ENCODE measurements at places on chromosomes 5 and 9.
A peak's percentile ranks its signal among the peaks of the same experiment; 100 is the strongest.

GRCh38 chr5:89036166-89036565 lies 153.2 kb upstream of the MEF2C start:
- DNase-seq: no peak

DNA sequence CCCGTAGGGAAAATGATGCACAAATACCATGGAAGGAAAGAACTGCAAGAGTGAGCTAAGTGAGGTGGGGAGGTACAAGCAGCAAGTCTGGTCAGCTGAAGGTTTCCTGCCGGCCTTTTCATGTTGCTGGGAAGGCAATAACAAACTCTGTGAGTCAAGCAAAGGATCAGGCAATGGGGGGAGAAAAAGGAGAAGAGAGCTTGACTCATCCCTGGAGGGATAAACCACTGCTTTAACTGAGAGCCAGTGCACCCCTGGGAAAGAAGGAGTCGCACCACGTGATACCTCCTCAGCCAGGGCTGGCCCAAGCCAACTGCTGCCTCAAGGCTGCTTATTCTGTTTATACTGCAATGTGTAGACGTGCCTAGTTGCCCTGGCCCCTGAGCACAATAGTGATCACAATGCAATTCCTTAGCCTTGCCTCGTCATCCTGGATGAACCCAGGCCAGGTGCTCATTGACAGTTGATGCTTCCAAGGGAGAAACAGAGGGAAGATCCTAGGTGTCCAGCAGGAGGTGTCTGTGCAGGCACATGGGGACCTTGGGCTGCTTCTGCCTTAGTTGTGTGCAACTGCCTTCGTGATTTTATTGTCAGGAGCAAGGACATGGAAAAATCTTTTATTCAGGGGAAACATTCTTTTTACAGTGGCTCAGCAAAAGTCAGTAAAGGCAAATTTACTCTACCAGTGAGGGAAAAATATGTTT lies 203.0 kb upstream of the TUT7 start:
- no peak for DNase-seq

DNA sequence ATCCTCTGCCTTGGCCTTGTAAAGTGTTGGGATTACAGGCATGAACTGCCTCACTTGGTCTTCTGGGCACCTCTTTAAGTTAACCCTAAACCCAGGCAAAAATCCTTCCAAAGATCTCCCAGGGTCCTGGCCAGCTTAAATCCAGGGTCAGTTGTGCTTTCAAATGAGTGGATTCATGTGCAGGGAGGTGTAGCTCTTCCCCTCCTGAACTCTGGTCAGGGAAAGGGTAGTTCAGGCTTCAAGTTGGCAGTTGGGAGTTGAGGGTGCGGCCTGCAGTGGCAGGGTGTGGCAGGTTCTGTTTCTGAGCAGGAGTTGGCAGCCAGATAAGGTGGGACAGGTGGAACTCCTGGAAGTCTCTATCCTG lies 3.6 kb downstream of the HNRNPAB start:
- DNase-seq: peak; percentile 28

DNA sequence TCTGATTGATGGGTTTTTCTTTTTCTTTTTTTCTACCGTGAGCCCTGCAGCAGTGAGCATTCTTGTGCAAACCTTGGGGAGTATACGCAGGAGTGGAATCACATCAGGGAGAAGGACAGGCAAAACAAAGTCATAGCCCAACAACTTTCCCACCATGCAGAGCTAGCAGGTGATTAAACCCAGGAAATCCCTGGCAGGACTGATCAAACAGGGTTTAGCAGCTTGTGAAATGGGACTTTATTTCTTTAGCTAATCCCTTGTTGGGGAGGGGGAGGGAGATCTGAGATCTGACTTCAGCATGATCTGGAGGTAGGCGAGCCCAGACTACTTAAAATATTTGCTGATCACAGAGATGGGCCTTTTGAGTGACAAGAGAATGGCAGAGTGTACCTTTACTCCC lies 162.0 kb upstream of the GLRA1 start:
- DNase-seq: peak; percentile 68

- peak; percentile 50 for DNase-seq
These were observed 391.3 kb downstream of the GADD45G start for GRCh38 chr9:89996116-89996515.

- no peak for DNase-seq
These were observed 374.7 kb downstream of the TAF11L14 start for GRCh38 chr5:18008940-18009339.

GRCh38 chr9:130073373-130073772 lies 19.7 kb downstream of the GPR107 start:
- peak; percentile 60 for DNase-seq

GRCh38 chr9:106233116-106233515 lies 538.8 kb downstream of the TMEM38B start:
- no peak for DNase-seq

GRCh38 chr5:152534641-152535040 lies 129.6 kb upstream of the NMUR2 start:
- DNase-seq: no peak

- no peak for DNase-seq
These were observed 1.3 kb downstream of the EDIL3 start for GRCh38 chr5:84383296-84383815.

DNA sequence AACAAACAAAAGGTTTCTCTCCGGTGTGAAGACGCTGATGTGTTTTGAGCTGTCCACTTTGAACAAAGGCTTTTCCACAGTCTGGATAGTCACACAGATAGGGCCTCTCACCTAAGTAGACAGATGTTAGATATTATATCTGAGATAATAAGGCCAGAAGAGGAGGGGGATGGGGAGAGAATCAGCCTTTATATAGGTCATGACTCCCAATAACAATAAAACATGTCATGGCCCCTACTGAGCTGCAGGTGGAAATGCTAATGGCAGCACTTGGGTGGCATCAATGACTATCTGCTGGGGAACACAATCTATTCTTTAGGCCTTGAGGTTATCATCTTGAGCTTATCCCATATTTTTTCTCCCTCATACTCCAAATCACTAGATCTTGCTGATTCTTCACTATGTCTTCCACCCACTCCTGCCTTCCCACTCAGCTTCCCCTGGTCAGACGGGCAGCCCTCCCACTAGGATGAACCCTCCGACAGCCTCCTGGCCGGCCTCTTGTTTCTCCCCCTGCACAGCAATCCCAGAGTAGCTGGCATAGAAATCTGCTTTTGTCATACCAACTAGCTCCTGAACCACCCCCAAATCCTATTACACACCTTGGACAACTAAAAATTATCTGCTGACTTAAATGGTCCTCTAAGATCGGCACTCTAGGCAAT lies 11.5 kb upstream of the SLC35D2 start:
- no peak for DNase-seq

DNA sequence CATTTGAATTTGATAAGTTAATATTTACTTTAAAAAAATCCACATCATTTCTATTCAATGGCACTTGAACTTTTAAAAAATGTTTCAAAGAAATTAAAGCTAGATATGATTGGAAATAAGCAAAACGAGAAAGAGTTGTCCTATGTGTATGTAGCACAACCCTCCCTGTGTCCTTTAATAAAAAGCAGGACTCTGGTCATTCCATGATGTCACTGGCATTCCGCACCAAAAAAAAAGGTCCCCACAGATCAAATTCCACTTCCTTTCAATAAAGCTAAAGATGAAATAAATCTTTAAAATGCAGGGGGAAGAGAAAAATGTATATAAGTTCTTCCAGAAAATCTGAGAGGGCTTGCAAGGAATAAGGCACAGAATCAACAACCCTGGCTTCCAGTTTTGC lies 103.8 kb downstream of the EFNA5 start:
- DNase-seq: no peak

DNA sequence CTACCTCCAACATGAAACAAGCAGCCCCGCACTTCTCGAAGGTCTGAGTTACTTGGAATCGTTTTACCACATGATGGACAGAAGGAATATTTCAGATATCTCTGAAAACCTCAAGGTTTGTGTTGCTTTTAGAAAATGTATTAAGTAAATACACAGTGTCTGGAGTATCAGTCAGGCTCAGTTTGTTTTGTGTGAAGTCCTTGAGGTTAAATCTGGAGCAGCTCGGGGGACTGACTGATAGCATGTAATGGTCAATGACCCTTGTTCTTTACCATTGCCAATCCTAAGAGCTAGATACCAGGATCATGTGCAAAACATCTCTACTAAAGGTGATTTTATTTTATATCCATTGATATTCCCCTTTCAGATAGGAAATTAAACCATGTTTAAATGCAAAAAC lies 26.9 kb upstream of the LNPEP start:
- no peak for DNase-seq

GRCh38 chr5:103523319-103523718 lies 39.3 kb downstream of the NUDT12 start:
- no peak for DNase-seq

- DNase-seq: peak; percentile 85
These were observed 38.9 kb downstream of the SLC35D2 start for GRCh38 chr9:96344458-96345180.

DNA sequence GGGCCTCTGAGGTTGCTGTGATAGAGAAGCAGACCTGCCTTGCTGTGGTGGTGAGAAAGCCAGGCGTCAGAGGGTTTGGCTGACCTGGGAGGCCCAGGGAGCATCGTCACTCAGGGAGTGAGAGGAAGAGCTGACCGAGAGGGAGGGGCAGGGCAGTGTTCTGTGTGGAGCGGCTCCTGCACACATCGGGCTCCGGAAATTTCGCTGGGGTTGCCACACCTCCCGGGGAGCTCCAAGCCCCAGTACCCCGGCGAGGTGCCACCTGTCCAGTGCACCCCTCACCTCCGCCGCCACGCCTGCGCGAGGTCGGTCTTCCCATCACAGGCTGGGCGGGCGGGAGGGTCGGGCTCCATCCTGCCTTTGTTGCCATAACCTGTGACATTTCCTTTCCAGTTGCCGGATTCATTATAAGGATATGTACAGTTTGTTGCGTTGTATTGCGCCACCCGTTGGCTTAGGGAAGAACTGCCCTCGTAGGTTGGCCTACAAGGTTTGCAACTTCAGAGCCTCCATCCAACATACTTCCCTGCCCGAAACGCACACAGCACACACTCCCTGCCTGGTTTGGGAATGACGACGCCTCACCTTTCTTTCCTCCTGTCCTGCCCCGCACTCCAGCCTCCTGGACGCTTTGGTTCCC lies 223.2 kb downstream of the CACNA1B start:
- DNase-seq: peak; percentile 67

- DNase-seq: no peak
These were observed 830 bp downstream of the S100Z start for GRCh38 chr5:76850543-76851145.

- DNase-seq: no peak
These were observed 113.2 kb downstream of the EGFLAM start for GRCh38 chr5:38371596-38371995.

DNA sequence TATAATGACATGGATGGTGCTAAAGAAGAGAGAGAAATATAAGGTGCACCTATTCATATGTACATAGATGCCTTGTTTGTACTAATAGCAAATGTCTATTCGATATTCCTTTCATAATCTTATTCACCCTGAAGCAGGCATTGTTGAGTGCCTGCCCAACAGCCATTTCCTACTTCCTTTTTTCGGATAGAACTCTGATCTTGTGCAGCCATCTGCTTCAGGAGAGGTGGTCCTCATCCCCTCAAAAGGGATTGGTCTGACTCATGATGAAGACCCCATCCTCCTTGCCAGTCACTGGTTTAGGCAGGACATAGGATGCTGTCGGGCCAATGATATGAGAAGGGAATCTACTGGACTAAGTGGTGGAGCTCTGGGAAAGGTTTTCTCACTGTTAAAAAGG lies 8.4 kb upstream of the RANBP3L start:
- DNase-seq: no peak

DNA sequence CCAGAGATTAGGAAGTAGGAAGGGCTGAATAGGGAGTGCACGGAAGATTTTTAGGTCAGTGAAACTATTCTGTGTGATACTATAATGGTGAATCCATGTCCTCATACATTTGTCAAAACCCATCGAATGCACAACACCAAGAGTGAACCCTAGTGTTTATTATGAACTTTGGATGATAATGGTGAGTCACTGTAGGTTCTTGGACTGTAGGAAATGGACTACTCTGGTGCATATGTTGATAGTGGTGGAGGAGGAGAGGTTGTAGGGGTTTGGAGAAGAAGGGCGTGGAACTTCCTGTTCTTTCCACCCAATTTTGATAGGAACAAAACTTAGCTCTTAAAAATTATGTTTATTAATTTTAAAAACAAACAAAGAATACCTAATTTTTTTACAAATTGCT lies 14.3 kb downstream of the CTSL start:
- no peak for DNase-seq

DNA sequence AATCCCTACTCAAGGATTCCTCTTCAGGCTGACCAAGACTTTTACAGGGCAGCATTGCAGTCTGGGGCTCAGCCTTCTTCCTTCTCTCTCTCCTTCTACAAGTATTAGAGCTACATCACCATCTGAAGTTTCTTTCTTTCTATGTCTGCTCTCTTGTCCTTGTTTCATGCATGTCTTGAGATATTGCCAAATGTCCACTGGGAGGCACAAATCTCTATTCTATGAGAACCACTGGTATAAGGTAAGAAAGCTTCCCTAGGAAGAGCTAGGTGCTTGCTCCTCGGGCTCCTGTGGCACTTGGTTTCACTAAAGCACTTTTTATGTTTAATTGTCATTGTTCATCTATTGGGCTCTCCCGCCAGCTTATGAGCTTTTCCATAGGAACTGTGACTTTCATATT lies 289.2 kb upstream of the PCSK5 start:
- DNase-seq: no peak

- no peak for DNase-seq
These were observed 267.0 kb upstream of the HAPLN1 start for GRCh38 chr5:83987513-83988292.

GRCh38 chr5:1032551-1033027 lies 24.0 kb downstream of the NKD2 start:
- DNase-seq: no peak

GRCh38 chr5:67925511-67925910 lies 290.0 kb upstream of the PIK3R1 start:
- DNase-seq: no peak

DNA sequence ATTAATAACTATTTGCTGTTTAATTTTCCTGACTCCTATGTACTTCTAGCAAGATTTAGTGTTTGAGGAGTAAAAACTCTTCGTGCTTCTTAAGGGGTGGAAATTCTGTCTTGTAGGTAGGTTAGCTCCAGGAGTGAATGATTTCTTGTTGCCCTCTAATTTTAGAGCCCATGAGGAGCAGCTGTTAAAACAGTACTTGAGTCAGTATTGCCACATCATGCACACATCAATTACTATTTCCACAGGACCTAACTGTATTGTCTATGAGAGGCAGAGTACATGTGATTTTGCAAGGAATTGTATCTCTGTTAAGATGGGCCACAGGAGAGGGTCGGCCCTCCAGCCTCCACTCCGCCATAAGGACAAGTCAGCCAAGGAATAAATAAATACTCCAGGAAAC lies 91.2 kb downstream of the PDZD2 start:
- no peak for DNase-seq

GRCh38 chr9:21969951-21970799 lies 24.0 kb downstream of the CDKN2A start:
- DNase-seq: no peak

GRCh38 chr5:98121036-98121936 lies 652.2 kb upstream of the RGMB start:
- DNase-seq: peak; percentile 71

GRCh38 chr9:114484854-114485443 lies 20.3 kb downstream of the WHRN start:
- DNase-seq: no peak

DNA sequence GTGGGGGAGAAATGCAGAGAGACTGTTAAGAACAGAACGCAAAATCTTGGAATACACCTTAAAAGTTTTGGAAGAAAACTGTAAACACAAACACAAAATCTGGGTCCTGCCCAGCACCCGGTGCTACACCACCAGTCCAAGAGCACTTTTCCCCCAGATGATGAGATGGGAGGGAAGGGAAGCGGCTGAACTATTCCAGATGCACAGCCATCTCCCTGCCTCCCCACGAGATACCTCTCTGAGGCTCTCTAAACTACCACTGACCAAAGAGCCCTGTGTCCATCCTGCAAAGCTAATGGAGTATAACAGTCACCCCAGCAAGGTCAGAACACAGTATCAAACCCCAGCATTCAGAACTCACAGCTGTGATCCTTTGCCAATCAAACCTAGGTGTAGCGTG lies 8.0 kb downstream of the SPARC start:
- no peak for DNase-seq

Measured in endodermal cell (in vitro differentiated cells).